ENCODE measurements at places on chromosomes 13 and 19.
A peak's percentile ranks its signal among the peaks of the same experiment; 100 is the strongest.

GRCh38 chr19:33235269-33235995 is 9.8 kb upstream of the SLC7A10 start:
- DNase-seq = peak; percentile 79

DNA sequence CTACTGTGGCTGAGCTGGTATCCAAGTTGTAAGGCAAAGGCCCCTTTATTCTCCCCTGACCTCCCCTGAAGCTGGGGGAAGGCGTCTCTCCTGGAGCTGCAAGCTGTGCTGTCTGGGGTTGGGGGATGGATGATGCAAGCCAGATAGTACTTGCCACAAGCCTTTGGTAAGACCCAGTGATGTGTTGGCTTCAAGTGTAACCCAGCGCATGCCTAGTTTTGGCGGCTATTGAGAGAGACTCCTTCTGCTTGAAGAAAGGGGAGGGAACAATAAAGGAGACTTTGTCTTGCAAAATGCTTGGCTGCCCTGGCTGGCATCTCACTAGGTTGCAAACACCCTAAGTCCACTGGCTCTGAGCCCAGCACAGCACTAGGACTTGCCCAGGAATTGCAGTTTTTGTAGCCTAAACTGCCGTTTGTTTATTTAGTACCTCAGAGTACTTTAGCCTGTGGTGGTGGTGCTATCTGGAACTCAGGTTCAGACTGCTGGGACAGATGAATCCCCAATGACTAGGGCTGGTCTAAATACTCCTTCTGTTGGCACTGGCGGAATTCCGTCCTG is 108.2 kb downstream of the TNFSF13B start:
- DNase-seq = no peak

GRCh38 chr19:28386066-28386465 is 826.9 kb downstream of the UQCRFS1 start:
- DNase-seq = no peak

DNA sequence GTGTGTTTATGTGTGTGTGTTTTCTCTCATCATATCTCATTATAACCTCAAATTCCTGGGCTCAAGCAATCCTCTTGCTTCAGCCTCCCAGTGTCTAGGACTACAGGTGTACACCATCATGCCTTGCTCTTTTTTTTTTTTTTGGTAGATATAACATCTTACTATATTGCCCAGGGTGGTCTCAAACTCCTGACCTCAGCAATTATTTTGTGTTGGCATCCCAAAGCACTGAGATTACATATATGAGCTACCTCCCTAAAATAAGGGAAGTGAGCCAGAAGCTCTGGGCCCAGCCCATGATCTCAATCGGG is 448 bp upstream of the ZNF543 start:
- no peak for DNase-seq

DNA sequence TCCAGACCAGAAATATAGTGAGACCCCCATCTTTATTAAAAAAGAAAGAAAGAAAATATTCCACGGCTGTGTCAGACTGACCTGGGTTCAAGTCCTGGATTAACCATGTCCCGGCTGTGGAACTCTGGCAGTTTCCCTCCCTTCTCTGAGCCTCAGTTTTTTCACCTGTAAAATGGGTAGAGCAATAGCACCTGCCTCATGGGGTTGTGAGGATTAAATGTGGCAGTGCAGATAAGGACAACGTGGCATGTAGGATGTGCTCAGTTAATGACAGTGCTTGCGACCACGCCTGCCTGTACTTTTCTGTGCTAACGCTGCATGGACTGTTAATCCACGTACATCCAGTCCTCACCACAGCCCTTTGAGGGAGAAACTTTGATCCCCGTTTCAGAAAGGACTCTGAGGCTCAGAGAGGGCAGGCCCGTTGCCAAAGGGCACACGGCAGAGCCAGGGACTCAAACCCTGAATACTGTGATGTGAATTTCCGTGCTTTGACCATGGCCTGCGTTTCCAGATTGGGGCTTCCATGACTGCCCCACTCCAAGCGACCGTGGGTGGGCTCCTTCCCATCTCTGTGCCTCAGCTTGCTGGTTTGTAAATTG is 16.1 kb downstream of the SBK2 start:
- DNase-seq = no peak

DNA sequence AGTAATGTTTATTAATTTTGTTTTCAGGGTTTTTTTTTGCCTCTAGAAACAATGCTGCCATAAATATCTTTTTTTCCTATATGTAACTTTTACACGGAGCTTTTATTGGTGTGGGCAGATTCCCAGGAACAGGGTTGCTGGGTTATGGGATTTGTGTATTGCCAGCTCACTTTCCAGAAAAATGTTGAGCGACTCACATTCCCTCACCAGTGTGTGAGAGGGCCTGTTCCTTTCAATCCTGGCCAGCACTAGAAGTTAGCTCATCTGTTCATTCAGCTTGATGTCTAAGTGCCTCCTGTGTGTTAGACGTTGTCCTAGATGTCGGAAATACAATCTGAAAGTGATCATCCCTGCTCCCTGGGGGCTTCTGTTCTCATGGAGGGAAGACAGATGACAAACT is 2.6 kb downstream of the ZNF71 start:
- DNase-seq = no peak

- no peak for DNase-seq
Measured at GRCh38 chr19:10118960-10119359, 739 bp downstream of the EIF3G start.

DNA sequence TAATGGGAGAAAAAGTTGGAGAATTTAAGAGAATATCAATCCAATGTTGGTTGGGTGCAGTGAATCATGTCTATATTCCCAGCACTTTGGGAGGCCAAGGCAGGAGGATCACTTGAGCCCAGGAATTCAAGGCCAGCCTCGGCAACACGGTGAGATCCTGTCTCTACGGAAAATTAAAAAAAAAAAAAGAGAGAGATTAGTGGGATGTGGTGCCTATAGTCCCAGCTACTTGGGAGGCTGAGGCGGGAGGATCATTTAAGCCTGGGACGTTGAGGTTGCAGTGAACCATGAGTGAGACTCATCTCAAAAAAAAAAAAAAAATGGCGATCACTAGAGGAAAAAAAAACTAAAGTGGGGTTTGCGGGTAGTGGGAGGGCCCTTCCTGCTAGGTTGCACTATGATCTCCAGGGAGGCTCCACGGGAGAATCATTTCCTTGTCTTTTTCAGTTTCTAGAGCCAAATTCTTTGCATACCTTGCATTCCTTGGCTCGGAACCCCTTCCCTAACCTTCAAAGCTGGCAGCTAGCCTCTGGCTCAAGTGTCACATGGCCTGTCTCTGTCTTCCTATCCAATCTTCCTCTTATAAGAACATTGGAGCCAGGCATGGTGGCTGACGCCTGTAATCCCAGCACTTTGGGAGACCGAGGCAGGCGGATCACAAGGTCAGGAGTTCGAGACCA is 5.8 kb upstream of the ERCC2 start:
- DNase-seq = no peak

GRCh38 chr19:3146677-3147100 is 10.9 kb downstream of the GNA15 start:
- peak; percentile 61 for DNase-seq

GRCh38 chr19:53908935-53909415 is at the start of gene CACNG7:
Gene CACNG7, plus strand, starts transcription at chr19:53909278. Its CDS starts 3,554 bp downstream, at chr19:53912832.
- no peak for DNase-seq

GRCh38 chr13:113639616-113640262 is 18.3 kb downstream of the ATP4B start:
- no peak for DNase-seq

- DNase-seq = no peak
Measured at GRCh38 chr13:32720026-32720425, 133.8 kb downstream of the PDS5B start.

DNA sequence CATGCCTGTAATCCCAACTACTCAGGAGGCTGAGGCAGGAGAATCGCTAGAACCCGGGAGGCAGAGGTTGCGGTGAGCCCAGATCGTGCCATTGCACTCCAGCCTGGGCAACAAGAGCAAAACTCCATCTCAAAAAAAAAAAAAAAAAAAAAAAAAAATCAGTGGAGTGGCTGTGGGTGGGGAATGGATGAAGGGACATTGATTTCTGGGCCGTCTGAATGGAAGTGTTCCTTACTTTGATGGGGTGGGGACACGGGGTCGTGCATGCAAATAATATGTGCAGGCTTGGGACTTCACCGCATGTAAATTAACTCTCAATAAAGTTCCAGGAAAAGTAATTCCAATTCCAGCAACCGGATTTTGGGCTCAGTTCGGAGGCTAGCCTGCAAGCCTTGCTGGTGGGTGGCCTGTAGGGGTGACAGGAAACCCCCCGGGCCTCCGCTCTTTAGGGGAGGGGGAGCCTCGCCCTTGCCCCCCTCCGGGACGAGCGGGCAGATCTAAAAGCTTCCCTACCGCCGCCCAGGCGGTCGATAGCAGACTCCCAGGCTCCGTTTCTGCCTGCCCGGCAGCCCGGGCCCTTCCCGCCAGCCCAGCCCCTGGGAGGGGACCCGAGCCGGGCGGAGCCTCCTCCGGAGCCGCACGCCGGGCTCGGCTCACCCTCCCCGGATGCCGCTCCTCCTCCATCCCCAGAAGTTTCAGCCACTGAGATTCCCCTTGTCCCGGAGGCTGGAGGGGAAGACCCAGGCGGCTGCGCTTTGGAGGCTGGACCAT is 48.0 kb upstream of the ADGRE5 start:
- no peak for DNase-seq

GRCh38 chr13:43240278-43240677 is 216.9 kb downstream of the DNAJC15 start:
- DNase-seq = no peak

DNA sequence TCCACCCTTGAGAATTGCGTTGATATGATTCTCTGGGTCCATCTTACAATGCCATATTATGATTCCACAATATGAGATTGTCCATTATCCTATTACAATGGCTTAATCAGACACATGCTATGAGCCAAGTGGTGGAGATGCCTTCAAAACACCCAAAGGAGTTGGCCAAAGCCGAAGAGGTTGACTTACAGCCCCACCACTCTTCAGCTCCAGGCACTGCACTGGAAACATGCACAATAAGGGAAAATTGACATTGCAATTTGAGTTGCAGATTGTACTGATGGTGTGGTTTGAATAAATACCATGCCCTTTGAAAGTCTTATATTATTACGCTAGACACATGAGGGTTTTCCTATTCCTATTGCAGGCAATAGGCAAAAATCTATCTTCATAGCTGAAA is 75.4 kb upstream of the TNFSF11 start:
- DNase-seq = no peak

GRCh38 chr13:113288880-113289279 is 8.2 kb upstream of the LAMP1 start:
- DNase-seq = no peak

DNA sequence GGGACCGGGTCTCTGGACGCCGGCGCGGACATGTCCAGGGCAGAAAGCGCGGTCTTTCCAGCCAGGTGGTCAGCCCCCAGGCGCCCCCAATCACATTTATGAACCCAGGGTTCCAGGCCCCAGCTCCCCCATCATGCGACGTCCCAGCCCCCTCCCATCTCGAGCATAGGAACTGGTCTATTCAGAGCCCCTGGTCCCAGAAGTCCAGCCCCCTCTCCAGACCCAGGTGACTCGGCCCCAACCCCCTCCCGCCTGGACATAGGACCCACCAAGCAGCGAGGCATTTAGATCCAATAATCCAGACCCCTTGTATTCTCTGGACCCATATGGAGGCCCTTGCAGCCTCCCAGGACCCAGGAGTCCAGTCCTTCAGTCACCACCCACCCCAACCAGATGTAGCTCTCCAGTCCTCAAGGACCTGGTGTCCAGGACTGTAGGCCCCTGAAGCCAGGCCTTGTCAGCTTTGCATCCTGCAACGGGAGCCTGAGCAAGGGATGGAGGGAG is 501 bp downstream of the APLP1 start:
- no peak for DNase-seq

DNA sequence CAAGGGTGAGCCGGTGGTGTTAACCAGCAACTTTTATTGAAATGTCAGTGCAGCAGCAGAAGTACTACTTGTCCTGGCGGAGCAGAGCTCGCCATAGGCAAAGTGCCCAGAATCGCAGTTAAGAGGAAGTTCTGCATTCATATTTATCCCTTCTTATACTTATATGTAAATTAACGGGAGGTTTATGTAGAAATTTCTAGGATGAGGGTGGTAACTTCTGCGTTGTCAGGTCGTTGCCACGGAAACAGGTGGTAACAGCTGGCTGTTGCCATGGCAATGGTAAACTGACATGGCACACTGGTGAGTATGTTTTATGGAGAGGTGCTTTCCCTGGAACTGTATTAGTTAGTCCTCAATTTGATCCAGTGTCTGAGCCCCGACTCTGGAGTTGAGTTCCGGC is 2494.9 kb upstream of the PCDH20 start:
- no peak for DNase-seq

DNA sequence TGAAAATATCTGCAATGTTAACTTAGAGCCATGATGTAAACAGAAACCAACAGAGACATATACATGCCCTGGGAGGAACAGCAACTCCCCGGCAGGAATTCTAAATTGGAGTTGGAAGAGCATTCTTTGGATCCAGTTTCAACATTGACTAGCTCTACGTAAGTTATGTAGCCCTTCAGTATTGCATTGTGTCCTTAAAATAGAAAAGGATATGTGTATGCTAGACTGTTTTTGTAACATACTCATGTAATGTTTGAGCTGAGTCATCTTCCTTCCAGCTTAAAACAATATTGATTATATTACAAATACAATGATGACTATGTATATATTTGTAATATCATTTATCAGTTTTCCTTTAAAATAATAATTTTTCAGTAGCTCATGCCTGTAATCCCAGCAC is 1422.2 kb upstream of the PCDH20 start:
- DNase-seq = no peak

DNA sequence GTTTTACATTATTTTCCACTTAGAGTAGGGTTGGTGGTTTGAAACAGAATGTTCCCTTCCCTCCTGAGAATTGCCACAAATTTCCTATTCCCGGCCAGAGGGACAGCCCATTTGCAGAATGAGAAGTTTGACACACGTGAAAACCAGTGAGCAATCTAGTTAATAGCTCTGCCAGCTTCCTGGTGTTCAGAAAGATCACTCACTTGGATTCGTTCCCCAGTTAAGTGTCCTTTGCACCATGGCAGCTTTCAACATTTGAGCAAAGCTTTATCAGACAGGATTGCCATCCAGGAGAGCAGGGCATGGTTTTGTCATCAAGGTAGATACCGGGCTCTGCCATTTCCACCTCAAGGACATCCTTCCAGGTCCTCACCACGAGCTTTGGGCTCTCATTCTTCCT is 28.2 kb downstream of the RASL11A start:
- no peak for DNase-seq
